ENCODE measurements at places on chromosomes 12 and 14.

GRCh38 chr12:2647186-2647585, 147.6 kb upstream of the FKBP4 start:
- DNase-seq = no peak

DNA sequence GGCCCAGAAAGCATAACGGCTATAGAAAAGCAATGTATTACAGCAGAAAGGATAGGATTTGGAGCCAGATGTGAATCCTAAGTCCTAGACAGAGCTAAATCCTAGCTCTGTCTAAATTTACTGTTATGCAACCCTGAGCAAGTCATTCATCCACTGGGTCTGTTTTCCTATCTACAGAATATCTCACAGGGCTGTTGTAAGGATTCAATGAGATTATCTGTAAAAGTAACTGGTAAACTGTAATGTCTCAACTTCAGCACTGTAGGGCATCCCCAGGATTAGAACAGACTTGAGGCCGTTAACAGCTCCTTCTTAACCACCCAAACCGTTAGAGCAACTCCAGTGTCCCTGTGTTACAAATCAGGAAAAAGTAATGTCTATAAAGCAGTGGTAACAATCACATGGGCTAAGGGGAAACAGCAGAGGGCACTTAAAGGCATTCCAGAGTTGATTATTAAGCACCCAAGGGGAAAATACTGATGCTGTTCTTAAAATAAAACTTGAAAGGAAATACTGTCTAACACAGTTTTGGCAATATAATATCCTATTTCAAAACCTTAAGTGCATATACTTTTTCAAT, 10.1 kb downstream of the GMFB start:
- peak; percentile 40 for DNase-seq

GRCh38 chr14:64706119-64706592, 1.9 kb downstream of the PLEKHG3 start:
- no peak for DNase-seq

DNA sequence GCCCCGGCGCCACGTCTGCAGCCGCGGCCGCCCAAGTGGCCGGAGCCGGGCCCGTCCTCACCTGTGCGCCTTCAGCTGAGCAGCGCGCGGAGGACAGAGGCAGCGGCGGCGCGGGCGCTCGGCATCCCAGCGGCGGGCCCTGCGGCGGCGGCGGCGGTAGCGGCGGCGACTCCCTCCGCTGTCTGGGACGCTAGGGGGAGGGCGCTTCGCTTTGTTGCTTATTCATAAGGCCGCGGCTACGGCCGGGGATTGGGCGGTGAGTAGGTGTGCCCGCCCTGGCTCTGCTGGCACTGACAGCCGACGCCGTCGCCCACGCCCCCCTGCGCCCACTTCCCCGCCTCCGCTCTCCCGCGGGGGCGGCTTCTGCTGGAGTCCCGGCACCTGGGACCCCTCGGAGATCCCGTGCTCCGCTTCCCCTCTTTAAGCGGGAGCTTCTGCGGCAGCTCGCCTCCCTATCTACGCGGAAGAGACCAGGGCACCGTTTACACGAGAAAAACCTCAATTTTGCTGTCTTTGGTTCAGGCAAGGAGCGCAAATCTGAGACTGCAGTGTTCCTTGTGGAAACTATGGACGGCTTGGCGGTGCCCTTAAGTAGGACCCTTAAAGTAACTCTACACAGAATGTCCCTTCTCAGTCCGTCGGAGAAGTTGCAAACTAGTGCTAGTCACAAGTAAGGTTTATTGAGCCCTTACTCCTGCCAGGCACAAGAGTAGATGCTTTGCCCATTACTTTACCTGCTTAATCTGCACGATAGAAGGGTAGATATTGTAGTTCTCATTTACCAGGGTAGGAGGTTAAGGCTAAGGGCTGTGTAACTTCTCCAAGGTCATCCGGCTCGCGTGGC, at the start of gene ARMH4:
Gene ARMH4 (minus strand): TSS at position 200 of the 844 bp plus-strand sequence. CDS start 12,855 bp downstream, outside the sequence.
- peak; percentile 83 for DNase-seq

DNA sequence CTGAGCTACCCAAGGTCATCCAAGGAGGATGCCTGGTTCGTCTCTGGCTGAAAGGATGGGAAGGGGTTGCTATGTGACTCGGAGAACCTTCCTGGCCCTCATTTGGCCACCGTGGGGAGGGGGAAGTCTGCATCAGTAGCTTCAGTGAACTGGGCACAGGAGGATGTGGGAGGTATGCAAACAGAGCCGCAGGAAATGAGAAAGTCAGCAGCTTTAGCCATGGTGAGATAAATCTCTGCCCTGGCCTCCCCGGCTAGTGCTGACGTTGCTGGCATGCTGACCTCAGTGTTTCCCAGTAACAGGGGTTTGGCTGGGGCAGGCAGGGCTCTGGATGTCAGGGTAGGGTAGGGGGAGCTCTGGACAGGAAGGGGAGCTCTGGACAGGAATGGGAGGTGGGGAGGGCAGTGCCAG, 2.3 kb upstream of the CEBPE start:
- DNase-seq = no peak

DNA sequence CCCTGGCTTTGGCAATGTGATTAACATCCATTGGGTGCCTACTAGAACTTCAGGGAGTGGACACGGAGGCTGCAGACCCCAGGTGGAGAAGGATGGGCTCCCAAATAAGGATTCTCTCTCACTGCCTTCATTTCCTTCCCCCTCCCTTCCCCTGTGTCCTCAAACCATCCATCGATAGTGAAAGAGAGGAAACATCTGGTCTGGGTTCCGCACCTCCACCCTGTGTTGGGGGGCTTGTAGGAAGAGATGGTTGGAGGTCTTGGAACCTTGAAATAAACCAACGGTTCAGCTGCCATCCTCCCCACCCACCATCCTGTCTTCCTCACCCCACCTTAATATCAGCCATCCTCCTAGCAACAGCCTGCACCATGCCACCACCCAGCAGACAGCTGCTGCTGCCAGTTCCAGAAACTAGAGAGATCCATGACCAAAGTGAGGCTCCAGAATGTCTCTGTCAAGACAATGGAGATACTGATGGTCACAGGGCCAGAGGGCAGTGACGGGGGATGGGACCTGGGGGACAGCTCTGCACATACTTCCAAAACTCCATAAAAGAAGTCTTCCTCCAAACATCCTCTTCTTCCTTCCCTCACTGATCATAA, 153.1 kb upstream of the CCND2 start:
- DNase-seq = no peak

GRCh38 chr12:62466018-62466593, 520 bp upstream of the MON2 start:
- peak; percentile 31 for DNase-seq

DNA sequence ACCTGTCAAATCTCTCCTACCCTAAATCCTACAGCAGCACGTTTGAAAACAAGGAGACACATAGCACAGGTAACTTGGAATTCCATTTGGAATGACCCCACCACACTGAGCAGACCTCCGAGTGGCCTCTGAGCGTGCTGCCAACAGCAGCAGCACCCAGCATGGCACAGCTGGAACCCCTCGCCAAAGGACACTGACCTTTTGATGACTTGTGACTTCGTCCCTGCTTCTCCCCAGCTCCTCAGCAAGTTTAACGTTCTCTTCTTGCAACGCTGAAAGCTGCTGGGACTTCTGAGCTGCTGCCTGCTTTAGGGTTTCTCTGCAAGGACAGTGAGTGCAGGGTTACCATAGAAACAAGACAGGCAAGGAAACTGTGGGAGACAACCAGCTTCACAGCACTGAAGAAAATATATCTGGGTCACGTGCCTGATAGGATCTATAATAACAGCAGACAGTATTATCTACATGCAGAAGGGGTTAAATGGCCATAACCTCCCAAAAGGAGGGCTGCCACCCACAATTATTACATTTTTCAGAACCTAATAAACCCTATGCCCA, 43.3 kb upstream of the VPS33A start:
- DNase-seq = no peak

DNA sequence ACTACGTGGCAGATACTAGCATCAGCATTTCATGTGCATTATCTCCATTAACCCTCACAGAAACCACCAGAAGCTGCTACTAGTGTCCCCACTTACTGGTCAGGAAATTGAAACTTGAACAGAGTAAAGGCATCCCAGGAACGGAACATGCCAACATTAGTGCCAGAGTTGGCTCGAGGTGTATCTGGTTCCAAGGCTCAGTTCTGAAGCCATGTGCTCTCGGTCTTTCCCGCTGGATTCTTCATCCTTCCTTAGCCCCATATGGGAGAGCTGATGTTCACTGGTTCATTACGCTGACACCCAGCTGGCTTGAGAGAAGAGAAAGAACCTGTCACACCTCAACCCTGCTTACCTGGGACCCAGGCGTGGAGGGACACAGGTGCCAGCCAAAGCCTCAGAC, 91.5 kb downstream of the TBX5 start:
- DNase-seq = no peak

DNA sequence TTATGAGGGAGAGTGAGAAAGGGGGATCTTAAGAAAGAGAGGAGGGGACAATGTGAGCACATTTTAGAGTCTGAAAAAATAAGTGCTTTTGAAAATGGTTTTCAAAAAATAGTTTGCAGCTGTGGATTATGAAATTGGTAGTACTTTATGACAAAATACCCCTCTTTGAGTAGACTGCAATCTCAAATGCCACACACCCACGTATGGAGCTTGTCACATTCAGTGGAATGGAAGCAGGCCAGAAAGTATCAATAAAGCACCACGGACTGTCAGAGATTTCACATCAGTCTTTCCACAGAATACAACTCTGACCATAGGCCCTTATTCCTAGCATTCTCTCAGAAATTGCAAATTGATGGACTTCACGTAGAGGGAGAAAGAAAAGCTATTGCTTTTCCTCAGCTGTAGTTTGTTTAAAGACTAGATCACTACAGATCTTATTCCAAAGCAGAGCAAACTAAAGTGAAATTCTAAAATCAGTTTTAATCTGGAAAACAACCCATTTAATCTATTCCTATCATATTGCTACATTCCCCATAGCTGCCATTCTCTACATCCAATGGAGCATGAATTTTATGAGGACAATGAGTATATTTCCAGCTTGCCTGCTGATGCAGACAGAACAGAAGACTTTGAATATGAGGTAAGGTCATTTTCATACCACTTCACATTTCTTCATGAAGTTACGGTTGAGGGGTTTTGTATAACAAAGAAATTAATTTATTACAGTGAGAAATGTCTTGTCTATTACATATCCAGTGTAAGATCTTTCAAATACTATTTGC, 321.3 kb downstream of the PDZRN4 start:
- no peak for DNase-seq

DNA sequence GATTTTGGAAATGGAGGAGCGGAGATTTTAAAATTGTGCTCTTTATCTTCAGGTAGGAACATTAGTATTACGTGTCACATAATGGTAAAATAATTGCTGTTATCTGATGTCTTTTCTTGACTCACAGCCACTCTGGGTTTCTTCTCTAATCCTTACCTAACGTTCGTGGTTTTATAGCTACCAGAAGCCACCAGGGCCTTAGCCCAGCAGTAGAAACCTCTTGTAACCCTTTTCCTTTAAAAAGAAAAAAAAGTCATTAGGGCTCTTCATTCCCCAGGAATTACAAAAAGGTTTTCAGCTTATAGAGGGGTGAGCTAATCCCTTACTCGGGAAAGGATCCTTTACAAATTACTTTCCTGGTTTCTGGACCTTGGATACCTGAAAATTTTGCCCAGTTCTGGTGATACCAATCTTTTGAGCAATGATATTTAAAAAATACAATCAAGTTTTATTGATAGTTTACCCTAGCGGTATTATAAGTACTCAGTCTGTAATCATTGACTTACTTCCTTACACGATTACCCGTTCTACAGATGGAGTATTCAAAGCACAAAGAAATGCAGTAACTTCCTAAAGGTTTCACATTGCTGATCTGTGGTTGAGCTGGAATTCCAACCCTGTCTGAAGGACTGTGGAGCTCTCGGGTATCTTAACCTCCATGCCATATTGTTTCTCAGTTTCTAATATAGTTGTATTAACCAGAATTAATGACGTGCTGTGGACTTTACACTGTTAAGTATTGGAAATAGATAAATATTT, 1.6 kb downstream of the GABARAPL1 start:
- peak; percentile 12 for DNase-seq
